ENCODE measurements at places on chromosomes 5 and 9. TPM values are rescaled to one million over a fixed set of nuclear protein-coding genes. Genes with fewer than 3 reads are reported as not detected.

PPP1R26 gene
- 7.3 TPM for total RNA-seq

FBLL1 gene
- 0.46 TPM for total RNA-seq

MAP3K1 gene
- total RNA-seq = 31.5 TPM

OLFM1 gene
- total RNA-seq = 25.2 TPM

SIMC1 gene
- total RNA-seq = 10.7 TPM

LECT2 gene
- not detected for total RNA-seq

TLR4 gene
- 108 TPM for total RNA-seq

LCN15 gene
- total RNA-seq = not detected

TPRN gene
- 5.2 TPM for total RNA-seq

SNCAIP gene
- 36.3 TPM for total RNA-seq

FBXO4 gene
- 8.8 TPM for total RNA-seq

ANGPTL2 gene
- total RNA-seq = 86.2 TPM

BRD9 gene
- 28.9 TPM for total RNA-seq

SAXO1 gene
- not detected for total RNA-seq

ADCY2 gene
- total RNA-seq = 1.6 TPM

ESM1 gene
- total RNA-seq = not detected

LCP2 gene
- total RNA-seq = 81.2 TPM

WNK2 gene
- total RNA-seq = 0.63 TPM

TMEM232 gene
- total RNA-seq = 2.1 TPM

CLIC3 gene
- 9.7 TPM for total RNA-seq

SH3PXD2B gene
- 29.3 TPM for total RNA-seq

GABRA1 gene
- total RNA-seq = not detected

MARCHF3 gene
- 22.5 TPM for total RNA-seq

CHSY3 gene
- 3.1 TPM for total RNA-seq

FGFR4 gene
- 2.7 TPM for total RNA-seq

FBP2 gene
- total RNA-seq = not detected

CEL gene
- total RNA-seq = 0.32 TPM

PITX1 gene
- total RNA-seq = 3.7 TPM

OR1J2 gene
- not detected for total RNA-seq

POLR3G gene
- 1.3 TPM for total RNA-seq

RECK gene
- 27.7 TPM for total RNA-seq

GNAQ gene
- total RNA-seq = 40.8 TPM

TEX48 gene
- total RNA-seq = not detected

CATSPER3 gene
- total RNA-seq = not detected

MARVELD2 gene
- total RNA-seq = 1.9 TPM

CDK5RAP2 gene
- 33.7 TPM for total RNA-seq

FABP6 gene
- total RNA-seq = not detected

FCN1 gene
- total RNA-seq = 1.3 TPM

SLC36A2 gene
- total RNA-seq = not detected

LHX3 gene
- total RNA-seq = not detected

SLC46A2 gene
- not detected for total RNA-seq

WNT8A gene
- total RNA-seq = not detected

NMUR2 gene
- total RNA-seq = not detected

GAS1 gene
- total RNA-seq = 27.0 TPM

PCDHGB4 gene
- total RNA-seq = 6.0 TPM

SHOC1 gene
- not detected for total RNA-seq

DAPK1 gene
- 101 TPM for total RNA-seq

C1QTNF2 gene
- total RNA-seq = 0.25 TPM
